ENCODE measurements at places on chromosomes 4 and X.

DNA sequence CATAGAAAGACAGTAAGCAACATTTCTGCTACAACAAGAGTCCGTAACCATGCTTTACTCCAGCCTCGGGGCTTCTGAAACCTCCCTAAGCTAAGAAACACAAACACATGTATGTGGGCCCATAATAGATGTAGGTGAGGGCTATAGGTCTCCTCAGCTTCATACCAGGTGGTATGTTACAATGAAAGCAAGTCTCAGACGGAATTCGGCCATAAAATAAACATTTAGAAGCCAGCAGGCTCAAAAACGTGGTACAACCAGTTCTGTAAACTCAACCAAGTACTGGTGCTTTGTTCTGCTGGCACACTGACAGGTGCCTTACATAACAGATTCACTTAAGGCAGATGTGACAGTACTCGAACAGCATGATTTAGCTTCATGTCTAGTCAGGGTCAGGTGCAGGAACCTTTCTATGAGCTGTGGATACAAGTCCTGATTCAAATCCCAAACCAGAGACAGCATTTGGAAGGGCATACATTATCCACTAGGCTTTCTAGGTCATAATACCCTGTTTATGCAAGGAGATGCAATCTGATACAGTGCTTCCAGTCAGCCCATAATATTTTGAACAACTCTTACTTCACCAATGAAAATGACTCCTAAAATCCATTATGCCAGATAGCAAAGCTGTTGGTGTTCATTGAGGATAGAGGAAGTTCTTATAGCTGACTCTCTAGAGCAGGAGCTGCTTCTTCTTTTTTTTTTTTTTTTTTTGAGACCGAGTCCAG is 113.8 kb upstream of the ENPP6 start:
- no peak for DNase-seq

GRCh38 chrX:152821145-152821765 is 9.3 kb downstream of the CETN2 start:
- no peak for DNase-seq

DNA sequence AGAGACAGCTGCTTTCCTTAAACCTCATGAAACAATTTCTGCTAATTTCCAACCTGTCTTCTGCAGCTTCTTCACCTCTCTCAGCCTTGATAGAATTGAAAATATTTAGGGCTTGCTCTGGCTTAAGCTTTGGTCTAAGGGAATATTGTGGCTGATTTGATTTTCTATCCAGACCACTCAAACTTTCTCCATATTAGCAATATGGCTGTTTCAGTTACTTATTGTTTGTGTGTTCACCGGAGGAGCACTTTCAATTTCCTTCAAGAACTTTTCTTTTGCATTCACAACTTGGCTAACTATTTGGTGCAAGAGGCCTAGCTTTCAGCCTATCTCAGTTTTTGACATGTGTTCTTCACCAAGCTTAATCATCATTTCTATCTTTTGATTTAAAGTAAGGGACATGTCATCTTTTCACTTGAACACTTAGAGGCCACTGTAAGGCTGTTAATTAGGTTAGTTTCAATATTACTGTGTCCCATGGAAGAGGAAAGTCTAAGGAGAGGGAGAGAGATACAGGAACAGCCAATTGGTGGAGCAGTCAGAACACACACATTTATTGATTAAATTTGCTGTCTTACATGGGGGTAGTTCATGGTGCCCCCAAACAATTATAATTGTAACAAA is 213.2 kb downstream of the RASL11B start:
- no peak for DNase-seq

GRCh38 chr4:156886481-156886880 is 85.1 kb downstream of the PDGFC start:
- DNase-seq, result no peak

DNA sequence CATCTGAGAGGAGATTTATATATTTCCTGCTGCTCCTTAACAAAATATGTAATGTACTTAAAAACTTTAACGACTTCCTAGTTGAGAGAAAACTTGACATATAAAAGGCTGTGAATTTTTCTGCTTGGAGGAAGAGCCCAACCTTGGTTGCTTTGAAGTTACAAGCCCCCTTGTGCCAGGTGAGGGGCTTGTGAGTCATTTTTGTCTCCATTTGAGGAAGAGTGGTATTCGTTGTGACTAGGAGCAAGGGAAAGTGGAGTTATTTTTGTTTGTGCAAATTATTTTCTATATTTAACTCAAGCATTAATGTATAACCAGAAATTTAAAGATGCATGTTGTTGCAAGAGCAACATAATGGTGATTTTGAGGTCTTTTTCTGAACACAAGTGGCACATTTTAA is 99.0 kb upstream of the DDX3X start:
- DNase-seq, result no peak

- DNase-seq, result no peak
These were observed 13.0 kb upstream of the SPRY1 start for GRCh38 chr4:123383566-123383965.

GRCh38 chrX:41526271-41526670 is 79.1 kb downstream of the NYX start:
- no peak for DNase-seq

DNA sequence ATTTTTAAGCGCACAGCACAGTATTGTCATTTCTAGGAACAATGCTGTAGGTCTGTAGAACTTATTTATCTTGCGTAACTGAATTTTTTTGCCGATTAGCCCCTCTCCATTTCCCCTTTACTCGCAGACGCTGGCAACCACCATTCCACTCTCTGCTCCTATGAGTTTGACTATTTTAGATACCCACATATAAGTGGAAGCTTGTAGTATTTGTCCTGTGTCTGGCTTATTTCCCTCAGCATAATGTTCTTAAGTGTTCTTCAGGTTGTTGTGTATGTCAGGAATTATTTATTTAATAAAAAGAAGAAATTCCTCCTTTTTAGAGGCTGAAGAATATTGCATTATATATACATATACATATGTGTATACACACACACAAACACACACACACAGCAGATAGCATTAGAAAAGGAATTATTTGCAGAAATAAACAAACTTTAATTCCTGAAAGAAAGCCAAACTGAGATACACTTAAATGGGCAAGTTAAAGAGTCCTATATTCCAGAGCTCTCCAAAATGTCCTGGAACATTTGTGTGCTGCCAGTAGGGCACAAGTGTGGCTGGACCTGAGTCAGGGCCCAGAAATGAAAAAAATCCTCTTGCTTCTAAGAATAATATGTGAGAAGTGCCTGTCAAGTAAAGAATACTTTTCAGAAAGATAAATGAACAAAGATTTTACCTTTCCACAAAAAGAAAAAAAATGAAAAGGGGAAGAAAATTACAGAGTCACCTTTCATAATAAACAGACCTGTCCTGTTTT is 4.5 kb upstream of the ZNF330 start:
- no peak for DNase-seq

DNA sequence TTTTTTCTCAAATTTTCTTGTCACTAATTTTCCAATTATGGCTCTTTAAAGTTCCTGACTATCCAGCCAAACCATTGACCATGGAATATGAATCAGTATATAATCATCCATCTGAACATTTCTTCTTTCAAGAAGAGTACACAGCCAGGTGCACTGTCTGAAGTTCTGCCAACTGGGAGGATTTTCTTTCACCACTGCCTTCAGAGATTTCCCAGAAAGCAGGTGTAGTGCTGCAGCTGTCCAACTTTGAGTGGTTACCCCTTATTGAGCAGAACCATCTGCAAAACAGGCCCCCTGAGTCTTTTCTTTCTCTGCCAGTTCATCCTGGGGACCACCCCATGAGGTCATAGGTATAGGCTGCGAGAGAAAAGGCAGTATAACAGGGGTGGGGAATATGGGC is 1213.2 kb downstream of the RAPGEF2 start:
- DNase-seq, result no peak

DNA sequence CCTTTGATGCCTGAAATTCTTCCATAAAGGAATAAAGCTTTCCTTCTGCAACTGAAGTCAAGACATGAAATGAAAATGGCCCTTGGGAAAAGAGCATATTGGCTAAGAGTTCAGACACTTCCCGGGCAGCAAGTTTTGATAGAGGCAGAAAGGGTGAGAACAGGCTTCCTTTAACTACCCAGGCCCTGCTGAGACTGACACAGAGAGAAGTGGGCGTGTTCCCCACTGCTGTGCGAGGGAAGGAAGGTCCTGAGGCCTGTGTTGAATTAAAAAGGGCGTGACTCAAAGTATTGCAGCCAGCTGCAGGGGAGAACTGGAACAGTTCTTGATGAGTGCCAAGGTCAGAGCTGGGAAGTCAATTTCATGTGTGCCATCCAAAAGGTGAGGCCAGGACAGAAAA is 33.9 kb upstream of the ADGRG2 start:
- no peak for DNase-seq

DNA sequence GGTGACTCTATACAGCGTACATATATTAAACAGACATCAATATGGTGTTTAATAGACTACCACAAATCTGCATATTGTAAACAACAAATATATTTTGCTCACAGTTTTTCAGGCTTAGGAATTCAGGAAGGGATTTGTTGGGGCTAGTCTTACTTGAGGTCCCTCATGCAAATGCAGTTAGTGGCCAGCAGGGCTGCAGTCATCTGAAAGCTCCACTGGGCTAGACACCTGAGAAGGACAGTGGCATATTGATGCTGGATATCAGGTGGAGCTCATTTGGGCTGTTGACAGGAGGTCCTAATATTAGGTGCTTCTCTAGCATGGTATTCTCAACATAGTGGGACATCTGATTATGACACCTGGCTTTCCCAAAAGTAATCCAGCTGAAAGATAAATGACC is 493.8 kb upstream of the PABPC4L start:
- DNase-seq, result no peak

- peak; percentile 46 for DNase-seq
These were observed 191.9 kb downstream of the PPP1R2C start for GRCh38 chrX:42585842-42586621.

- DNase-seq, result no peak
These were observed 680.7 kb upstream of the BOD1L1 start for GRCh38 chr4:14308229-14308651.

DNA sequence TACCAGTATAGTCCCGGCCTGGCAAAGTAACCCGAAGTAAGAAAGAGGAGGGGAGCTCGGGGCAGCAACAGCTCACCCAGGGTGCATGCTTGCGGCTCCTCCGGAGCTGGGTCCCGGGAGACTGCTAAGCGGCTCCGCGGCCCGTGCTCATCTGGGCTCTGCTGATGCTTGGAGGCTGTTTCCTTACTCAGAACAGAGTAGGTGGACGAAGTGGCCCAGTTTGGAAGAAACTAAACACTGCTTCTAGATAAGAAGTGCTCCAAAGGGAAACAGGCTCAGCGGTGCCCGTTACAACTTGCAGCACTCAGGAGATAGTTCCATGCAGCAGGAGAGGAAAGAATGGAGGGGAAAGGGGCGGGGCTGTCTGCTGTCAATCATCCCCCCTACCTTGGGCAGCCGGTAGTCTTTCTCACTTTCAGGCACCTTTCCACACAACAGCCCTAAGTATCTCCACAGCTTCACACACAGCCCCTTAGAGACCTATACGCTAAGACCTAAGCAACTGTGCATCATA is at the start of gene COL4A6:
Gene COL4A6 (minus strand): TSS at position 313 of the 514 bp plus-strand sequence. CDS start 226 bp downstream, at position 87.
- DNase-seq, result no peak

DNA sequence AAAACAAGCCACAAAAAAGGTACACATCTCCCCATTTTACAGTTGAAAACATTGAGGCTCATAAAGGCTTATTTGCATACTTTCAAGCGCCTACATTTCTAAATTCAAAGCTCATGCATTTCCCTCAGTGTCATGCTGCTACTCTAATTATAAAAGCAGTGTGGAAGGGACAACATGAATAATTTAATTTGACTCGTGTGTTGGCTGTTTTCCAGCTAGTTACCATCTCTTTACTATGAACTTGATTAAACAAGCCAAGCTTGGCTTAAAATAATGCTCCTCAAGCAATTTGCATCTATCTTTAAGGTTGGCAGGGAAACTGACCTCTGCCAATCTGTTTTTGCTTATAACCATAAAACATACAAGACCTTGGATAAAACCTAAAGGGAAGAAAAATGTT is 252.5 kb upstream of the NEIL3 start:
- no peak for DNase-seq

- peak; percentile 76 for DNase-seq
These were observed 5.0 kb downstream of the NAF1 start for GRCh38 chr4:163161536-163162205.

DNA sequence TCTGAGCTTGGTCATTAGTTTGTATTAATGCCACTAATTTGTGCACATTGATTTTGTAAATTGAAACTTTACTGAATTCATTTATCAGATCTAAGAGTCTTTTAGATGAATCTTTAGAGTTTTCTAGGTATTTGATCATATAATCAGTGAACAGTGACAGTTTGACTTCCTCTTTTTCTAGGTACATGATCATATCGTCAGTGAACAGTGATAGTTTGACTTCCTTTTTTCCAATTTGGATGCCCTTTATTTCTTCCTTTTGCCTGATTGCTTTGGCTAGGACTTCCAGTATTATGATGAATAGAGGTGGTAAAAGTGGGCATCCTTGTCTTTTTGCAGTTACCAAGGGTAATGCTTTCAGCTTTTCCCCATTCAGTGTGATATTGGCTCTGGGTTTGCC is 421.4 kb upstream of the CPXCR1 start:
- DNase-seq, result no peak

GRCh38 chr4:7885216-7886006 is 54.2 kb downstream of the AFAP1 start:
- no peak for DNase-seq

DNA sequence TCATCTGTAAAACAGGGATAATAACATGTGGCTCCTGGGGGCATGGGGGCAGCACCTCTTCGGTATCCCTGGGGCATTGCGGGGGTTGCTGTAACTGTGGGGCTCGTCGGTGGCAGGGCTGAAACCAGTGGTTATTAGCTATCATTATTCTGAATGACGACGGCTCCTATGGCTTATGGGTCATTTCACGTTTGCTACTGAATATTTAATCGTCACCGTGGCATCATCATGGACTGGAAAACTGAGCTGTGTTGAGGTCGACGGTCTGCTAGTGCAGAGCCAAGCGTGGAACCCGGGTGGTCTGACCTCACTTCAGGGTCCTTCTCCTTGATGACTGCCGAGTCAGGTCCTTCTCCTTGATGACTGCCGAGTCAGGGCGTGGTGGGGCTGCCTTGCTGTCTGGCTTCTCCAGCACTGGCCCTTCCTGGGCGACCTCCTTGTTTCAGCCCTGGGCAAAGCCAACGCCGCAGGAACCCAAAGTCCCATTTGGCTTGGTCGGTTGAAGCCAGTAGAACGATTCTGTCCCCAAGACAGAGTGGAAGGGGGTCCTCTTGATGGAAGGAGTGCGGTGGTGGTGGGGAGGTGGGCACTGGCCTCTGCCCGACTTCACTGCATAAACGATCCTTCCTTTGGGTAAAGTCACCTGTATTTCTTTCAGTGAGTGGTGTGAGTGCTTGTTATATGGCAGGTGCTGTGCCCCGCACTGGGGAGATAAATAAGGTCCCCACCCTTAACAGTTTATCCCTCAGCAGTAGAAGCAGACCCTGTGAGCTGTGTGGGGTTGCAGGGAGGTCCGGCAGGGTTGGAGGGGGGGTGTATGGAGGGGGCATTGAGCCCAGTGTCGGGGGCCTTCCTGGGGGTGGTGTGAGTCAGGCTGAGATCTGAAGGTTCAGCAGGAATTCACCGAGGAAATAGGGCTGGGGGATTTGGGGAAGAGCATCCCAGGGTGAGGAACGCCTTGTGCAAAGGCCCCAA is 40.8 kb downstream of the PSAPL1 start:
- DNase-seq, result no peak

GRCh38 chr4:17771284-17771908 is 10.0 kb downstream of the FAM184B start:
- DNase-seq, result no peak
